Activated gamma-delta T cell (primary cell): ENCODE measurements at places on chromosomes 6 and 20.

DNA sequence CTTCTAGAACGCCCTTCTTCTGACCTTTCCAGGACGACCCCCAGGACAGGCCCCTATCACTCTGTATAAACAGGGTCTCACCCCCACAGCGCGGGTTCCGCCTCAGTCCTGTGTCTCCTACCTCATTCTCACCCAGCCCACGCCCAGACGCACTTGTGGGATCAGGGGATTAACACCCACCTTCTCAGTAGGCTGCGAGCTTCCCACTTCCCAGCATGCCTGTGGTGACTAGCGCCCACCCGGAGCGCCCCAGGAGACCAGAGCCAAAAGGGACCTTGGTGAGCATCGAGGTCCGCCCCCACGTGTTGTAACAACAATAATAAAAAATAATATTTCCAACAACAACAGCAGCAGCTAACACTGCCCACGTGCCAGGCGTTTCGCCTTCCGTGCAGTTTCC is 40.9 kb upstream of the NOL4L start:
- DNase-seq = no peak

DNA sequence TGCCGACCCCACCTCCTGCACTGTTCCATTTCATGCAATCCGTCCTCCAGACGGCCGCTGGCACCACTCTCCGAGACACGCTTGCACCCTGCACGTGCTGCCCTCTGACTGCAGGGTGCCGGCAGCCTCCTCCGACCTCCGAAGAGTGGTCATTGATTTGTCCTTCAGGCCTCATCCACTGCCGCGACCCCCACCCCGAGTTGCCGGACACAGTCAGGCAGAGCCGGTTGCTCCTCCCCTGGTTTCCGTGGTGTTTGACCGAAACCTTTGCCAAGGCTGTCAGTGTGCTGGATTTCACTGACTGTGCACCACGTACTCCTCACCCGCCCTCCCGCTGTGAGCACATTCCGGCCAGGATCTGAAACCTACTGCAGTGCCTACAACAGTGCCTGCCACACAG is 156.4 kb upstream of the PDE10A start:
- DNase-seq = no peak

- no peak for DNase-seq
These were observed 705 bp upstream of the UTRN start for GRCh38 chr6:144284478-144284782.

DNA sequence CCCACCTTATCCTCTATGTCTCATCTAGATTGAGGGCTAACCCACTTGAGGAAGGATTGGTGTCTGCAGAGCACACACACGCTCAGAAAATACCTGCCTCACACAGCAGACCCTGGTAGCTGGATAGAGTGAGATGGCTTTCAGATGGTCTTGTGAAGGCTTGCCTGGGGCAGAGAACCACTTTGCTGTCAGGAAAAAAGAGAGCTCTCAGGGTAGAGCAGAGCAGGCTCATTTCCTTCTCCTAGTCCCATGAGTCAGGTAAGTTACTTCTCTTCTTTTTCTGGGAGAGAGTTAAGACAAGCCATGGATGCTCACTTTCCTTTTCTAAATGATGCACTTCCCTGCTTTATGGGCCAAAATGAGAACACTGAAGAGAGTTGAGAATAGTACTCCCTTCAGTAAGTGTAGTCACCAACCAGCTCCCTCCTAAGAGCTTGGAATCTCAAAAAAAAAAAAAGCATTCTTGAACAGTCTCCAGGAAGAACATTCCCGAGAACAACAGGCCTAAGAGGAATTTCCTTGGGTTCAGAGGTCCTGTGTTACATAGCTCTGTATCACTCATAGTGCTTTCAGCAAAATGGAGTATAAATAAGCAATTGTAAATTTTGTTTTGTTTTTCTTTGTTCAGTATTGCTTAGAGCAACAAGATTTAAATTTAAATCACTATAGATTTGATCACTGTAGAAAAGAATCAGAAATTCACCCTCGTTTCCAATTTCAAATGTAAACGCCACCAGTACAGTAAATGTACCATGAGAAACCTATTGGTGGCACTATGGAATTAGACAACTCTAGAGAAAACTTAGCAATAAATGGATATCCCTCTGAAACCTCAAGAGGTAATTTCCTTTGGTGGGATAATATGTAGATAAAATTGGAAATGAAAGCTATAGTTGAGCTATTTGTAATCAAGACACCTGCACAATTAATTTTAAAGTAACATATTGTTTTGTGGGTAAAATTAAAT is 530.3 kb downstream of the RFPL4B start:
- no peak for DNase-seq

DNA sequence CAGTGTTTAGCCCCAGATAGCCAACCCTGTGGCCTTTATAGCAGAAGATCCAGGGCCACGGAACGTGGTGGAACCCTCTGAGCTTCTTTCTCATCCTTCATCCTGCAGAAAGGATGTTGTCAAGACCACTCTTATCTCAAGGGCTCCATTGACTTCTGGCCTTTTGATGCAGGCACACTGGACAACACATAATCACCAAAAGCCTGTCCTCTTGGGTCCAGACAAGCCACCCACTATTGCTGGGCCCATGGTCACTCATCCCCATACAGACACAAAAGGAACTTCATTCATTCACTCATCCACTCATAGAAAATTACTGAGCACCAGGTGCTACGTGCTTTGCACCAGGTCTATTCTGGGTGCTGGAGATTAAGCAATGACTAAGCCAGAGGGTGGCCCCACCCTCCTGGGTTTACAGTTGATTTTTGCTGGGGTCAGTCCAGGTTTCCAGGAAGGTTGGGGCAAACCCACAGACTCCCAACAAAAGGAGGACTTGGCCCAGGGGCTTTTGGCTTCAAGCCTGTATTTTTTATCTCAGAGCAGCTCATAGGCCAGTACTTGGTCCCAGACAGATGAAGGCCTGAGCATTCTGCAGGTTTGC is 2.4 kb downstream of the CST8 start:
- DNase-seq = no peak

GRCh38 chr6:66499851-66500250 is 792.8 kb upstream of the EYS start:
- no peak for DNase-seq

DNA sequence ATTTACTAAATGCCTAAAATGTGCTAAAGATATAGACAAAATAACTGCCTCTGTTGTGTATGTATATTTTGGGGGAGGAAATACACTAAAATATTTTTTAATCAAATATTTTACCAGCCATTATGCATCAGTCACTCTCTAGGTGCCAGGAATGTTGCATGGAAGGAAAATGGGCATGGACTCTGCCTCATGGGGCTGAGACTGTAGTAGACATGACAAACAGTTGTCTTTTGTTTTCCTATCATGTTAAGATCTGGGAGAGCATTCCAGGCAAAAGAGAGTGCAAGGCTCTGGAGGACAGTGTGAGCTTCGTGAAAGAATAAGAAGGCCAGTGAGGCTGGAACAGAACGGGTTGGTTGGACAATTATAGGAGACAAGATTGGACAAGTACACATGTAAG is 26.5 kb downstream of the HLA-DOB start:
- DNase-seq = no peak

- DNase-seq = no peak
These were observed 7.2 kb upstream of the SDCBP2 start for GRCh38 chr20:1335961-1336698.

GRCh38 chr6:24464253-24465038 is 24.9 kb downstream of the GPLD1 start:
- no peak for DNase-seq

- DNase-seq = no peak
These were observed 963 bp downstream of the FOXF2 start for GRCh38 chr6:1390133-1390945.

GRCh38 chr6:15577106-15577505 is 85.7 kb downstream of the DTNBP1 start:
- no peak for DNase-seq

GRCh38 chr20:25484911-25485511 is 77.5 kb downstream of the GINS1 start:
- no peak for DNase-seq

DNA sequence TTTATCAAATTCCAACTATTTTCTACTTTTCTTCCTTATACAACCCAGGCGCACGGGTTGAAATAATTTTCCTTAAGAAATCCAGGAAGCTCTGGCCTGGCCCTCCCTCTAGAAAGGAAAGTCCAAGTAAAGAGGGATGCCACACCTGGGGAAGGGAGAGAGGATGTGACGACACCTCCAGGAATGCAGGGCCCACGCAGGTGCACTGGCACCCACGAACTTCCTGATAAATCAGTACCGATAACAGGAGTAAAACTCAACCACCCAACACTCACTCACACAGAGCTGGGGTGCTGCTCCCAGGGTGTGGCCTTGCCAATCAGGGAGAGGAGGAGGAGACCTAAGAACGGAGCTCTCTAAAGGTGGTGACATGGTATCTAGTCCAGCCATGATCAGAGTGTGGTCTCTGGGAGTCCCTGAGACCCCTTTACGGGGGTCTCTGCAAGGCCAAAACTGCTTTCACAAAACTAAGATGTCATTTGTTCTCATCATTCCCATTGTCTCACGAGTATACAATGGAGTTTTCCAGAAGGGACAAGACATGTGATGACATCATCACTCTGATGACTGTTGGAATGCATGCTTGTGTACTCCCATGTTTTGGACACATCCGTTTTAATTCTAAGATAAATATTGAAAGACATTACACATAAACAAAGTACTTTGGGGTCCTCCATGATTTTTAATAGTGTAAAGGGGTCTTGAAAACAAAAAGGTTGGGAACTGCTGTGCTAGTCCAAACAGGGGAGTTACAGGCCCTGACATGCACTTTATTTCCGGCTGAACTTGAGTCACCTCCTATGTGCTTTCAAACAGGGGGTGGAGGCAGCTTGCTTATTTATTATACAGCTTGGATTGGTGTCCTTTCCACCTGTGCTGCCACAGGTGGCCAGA is 2.2 kb upstream of the PARD6B start:
- no peak for DNase-seq
